Activated CD4-positive, alpha-beta T cell treated with anti-CD3 and anti-CD28 coated beads for 36 hours (primary cell): ENCODE measurements at places on chromosomes 16 and 17. TPM values are rescaled to one million over a fixed set of nuclear protein-coding genes. Genes with fewer than 3 reads are reported as not detected.

The SHISA6 gene
- total RNA-seq = not detected

- H3K4me3 ChIP-seq = peak overlapping the region; percentile 98
- H3K36me3 ChIP-seq = peaks cover 41% of the 10 kb centered on the region
- no peaks in the 10 kb centered on the region for H3K27me3 ChIP-seq
Measured at GRCh38 chr16:81004646-81005353, 1.9 kb downstream of the CMC2 start.

DNA sequence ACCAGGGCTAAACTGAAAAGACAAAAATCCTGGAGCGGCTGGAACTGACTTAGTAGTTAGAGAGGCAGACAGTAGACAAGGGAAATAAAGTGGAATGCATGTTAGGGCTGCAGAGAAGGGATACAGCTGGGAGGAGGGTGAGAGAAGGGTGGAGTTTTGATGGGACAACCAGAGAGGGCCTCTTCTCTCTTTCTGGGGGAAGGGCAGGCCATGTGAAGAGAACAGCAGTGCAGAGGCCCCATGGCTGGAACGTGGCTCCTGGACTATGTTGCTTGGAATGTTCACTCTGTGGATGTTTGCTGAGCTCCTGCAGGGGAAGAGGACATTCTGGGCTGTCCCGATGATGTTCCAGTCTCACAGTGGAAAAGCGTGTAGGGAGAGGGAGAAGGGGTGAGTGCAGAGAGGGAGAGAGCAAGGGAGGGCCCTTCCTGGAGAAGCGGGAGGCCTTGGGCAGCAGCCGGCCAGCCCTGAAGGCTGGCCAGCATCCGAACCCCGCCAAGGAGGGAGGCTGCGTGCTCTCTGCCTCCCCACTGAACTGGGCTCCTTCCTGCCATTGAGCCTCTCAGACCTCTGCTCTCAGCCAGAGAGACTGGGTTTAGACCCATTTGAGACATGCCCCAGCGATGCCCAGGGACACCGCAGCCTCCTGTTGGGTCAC lies 33.1 kb upstream of the GSE1 start:
- H3K27ac ChIP-seq = no peak overlapping the region
- DNase-seq = no peak
- H3K4me3 ChIP-seq = no peak overlapping the region
- H3K4me1 ChIP-seq = peaks cover 18% of the 10 kb centered on the region
- H3K36me3 ChIP-seq = no peaks in the 10 kb centered on the region

- H3K27ac ChIP-seq = no peak overlapping the region
- DNase-seq = no peak
- H3K4me1 ChIP-seq = peaks cover 10% of the 10 kb centered on the region
- H3K27me3 ChIP-seq = no peaks in the 10 kb centered on the region
Measured at GRCh38 chr17:17134051-17134956, 71.8 kb downstream of the PLD6 start.

GRCh38 chr17:83109793-83110645 lies 30.6 kb downstream of the METRNL start:
- H3K27ac ChIP-seq = no peak overlapping the region
- no peaks in the 10 kb centered on the region for H3K4me1 ChIP-seq
- H3K4me3 ChIP-seq = no peak overlapping the region
- DNase-seq = no peak

DNA sequence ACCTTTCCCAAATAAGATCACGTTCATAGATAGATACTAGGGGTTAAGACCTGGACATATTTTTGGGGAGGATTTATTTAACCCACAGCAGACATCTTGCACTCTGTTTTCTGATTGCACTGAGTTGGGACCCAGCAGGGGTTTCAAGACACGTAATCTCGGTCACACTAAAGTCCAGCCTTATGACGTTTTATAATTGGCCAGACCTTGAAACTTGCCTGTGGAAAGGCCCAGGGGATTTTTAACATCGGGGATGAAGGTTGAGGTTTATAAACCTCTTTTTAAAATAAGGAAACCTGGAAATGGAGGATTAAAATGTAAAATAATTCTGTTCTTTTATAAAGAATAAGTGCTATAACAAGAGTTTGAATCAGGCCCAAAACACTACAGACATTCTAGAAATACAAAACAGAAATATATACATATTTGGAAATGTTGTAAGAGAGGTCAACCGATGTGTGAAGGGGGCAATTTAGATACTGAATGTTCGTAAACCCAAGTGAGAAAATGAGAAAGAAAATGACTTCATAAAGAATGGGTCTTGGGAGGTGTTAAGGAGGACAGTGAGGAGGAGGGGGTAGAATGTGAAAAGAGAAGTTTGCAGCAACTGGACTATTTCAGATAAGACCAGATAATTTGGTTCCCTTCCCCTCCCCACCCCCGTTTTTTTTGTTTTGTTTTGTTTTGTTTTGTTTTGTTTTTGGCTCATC lies 61.1 kb upstream of the NOL11 start:
- H3K27me3 ChIP-seq = no peaks in the 10 kb centered on the region
- no peak for DNase-seq
- H3K4me1 ChIP-seq = no peaks in the 10 kb centered on the region
- no peak overlapping the region for H3K27ac ChIP-seq
- H3K36me3 ChIP-seq = peaks cover 32% of the 10 kb centered on the region
- no peak overlapping the region for H3K4me3 ChIP-seq

DNA sequence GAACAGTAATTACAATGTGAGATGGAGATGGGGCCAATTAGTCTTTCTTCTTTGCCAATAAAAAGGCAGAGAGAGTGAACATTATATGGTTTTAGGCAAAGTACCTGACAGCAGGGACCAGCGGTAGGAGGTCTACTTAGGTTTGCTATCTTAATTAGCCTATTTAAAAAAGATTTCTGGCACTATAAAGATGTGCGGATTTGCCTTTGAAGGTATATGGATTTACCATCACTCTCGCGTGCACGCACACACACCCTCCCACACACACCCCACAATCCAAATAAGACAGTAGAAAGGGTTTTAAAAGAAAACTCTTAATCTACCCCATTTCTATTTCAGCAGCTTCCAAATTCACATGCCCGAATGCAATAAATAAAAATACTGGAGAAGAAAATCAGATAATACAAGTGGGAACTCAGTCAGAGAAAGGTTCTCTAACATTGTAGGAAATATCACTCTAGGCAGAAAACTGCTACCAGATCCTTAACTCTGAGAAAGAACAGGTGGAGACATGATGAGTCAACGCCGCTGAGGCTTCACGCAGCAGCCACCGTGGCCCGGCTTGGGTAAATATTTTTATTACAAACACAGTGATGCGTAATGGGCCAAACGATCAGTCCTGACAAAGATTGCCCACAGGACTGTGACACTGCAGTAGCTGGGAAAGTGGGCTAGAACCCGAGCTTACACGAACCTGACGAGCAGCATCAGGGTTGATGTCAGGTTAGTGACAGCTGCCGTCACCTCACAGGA lies 66.6 kb upstream of the AXIN2 start:
- DNase-seq = no peak
- no peaks in the 10 kb centered on the region for H3K27me3 ChIP-seq
- H3K27ac ChIP-seq = no peak overlapping the region
- no peaks in the 10 kb centered on the region for H3K4me1 ChIP-seq
- no peaks in the 10 kb centered on the region for H3K36me3 ChIP-seq

The CD79B gene
- total RNA-seq = 19.8 TPM

DNA sequence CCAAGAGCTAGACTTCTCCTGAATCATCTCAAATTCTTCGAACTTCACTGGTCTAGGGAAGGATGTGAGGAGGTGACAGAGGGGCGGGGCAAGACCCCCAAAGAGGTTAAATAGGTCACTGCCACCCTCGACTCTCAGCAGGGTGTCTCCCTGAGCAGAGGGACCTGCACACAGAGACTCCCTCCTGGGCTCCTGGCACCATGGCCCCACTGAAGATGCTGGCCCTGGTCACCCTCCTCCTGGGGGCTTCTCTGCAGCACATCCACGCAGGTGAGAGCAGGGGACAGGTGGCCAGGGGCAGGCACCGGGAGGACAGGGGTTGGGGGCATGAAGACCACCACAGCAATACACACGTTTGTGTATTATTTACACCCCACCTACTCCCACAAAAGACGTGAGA lies 9.2 kb downstream of the CCL17 start:
- H3K4me3 ChIP-seq = no peak overlapping the region
- no peaks in the 10 kb centered on the region for H3K36me3 ChIP-seq
- H3K27me3 ChIP-seq = no peaks in the 10 kb centered on the region
- H3K4me1 ChIP-seq = peaks cover 13% of the 10 kb centered on the region
- DNase-seq = no peak

DNA sequence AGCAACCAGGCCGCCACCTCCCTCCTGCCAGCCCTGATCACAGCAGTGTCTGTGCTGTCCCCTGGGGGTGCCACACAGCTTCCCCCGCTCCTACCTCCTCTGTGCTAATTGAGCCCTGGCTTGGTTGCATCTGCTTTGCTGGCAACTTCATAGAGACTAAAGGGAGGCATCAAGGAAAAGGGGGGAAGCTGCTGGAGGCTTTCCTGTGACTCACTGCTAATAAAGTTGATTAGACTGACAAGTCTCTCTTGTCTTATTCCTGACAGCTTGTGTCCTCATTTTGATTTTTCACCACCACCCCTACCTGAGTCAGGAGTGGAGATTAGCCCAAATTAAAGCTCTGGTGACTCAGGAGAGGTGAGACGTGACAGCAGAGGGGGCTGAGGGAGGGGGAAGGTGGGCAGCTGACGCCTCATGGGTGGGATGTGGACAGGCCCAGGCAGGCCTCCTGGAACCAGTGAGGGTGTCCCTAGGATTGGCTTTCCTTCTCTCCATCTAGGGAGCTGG lies 310.0 kb downstream of the CBLN1 start:
- H3K4me3 ChIP-seq = no peak overlapping the region
- DNase-seq = no peak
- H3K27ac ChIP-seq = no peak overlapping the region

GRCh38 chr17:19369846-19370492 lies 7.4 kb upstream of the B9D1 start:
- peaks cover 38% of the 10 kb centered on the region for H3K4me1 ChIP-seq
- H3K4me3 ChIP-seq = no peak overlapping the region
- no peaks in the 10 kb centered on the region for H3K36me3 ChIP-seq
- peak overlapping the region; percentile 70 for H3K27ac ChIP-seq

DNA sequence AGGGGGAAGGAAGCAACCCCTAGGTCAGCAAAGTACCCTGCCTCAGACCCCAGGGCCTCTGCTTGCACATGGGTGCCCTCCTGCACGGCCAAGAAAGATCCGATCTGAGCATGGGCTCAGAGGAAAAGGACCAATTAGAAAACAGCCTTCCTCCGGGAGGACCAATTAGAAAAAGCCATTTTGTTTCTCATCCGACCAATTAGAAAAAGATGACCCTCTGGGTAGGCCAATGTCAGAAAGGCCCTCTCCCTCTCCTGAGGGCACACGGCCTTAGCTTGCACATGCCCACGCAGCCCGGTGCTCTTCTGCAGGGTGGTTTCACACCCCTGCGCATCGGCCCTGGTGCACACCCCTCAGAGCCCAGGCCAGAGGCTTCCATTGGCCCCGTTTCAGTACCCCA lies 5.1 kb upstream of the CISD3 start:
- peaks cover 61% of the 10 kb centered on the region for H3K4me1 ChIP-seq
- H3K4me3 ChIP-seq = no peak overlapping the region
- peaks cover 45% of the 10 kb centered on the region for H3K36me3 ChIP-seq
- no peak for DNase-seq
- H3K27ac ChIP-seq = peak overlapping the region; percentile 10

GRCh38 chr17:1931844-1932579 lies 93.1 kb downstream of the RTN4RL1 start:
- H3K4me1 ChIP-seq = no peaks in the 10 kb centered on the region
- H3K27ac ChIP-seq = no peak overlapping the region
- DNase-seq = no peak
- no peaks in the 10 kb centered on the region for H3K36me3 ChIP-seq
- no peak overlapping the region for H3K4me3 ChIP-seq

GRCh38 chr16:76195056-76195455 lies 82.1 kb upstream of the CNTNAP4 start:
- no peak overlapping the region for H3K4me3 ChIP-seq
- H3K27ac ChIP-seq = no peak overlapping the region
- DNase-seq = no peak
- no peaks in the 10 kb centered on the region for H3K4me1 ChIP-seq
- H3K27me3 ChIP-seq = no peaks in the 10 kb centered on the region
- no peaks in the 10 kb centered on the region for H3K36me3 ChIP-seq

DNA sequence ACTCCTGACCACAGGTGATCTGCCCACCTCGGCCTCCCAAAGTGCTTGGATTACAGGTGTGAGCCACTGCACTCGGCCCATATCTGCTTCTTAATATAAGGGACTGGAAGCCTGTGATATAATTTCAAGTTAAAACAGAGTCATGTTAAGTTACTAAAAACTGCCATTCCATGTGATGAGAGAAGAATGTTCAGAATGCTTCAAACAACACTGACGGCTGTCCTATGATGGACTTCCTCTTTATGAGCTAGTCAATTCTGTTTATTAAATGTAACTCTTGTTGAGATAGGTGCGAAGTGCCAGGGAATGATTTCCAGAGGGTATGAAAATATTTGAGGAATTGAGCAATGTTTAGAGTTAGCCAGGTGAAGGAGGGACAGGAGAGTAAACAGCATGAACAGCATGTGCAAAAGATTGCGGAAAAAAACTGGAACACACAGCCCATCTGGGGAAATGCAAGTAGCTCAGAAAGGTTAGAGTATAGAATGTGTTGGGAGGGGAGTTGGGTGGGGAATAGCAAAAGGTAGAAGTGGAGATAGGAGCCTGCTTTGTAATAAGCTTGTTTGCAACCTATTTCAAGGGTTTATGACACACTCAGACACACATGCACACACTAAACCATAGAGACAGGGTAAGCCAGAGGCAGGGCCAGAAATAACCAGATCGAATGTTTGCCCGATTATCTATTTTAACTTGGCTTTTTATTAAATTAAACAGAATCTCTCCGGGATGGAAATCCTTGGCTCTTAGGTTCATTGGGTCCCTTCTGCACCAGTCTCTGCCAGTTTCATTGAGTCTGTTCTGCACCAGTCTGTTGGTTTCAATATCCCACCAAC lies 135.6 kb upstream of the COX10 start:
- no peak overlapping the region for H3K4me3 ChIP-seq
- no peaks in the 10 kb centered on the region for H3K4me1 ChIP-seq
- H3K27ac ChIP-seq = no peak overlapping the region

The TERB1 gene
- total RNA-seq = 0.14 TPM

- no peak overlapping the region for H3K4me3 ChIP-seq
- peaks cover 2% of the 10 kb centered on the region for H3K27me3 ChIP-seq
- H3K36me3 ChIP-seq = no peaks in the 10 kb centered on the region
- no peak overlapping the region for H3K27ac ChIP-seq
- H3K4me1 ChIP-seq = no peaks in the 10 kb centered on the region
Measured at GRCh38 chr16:85202631-85203461, 90.6 kb upstream of the CIBAR2 start.
